ENCODE measurements at places on chromosomes 3 and 15.

DNA sequence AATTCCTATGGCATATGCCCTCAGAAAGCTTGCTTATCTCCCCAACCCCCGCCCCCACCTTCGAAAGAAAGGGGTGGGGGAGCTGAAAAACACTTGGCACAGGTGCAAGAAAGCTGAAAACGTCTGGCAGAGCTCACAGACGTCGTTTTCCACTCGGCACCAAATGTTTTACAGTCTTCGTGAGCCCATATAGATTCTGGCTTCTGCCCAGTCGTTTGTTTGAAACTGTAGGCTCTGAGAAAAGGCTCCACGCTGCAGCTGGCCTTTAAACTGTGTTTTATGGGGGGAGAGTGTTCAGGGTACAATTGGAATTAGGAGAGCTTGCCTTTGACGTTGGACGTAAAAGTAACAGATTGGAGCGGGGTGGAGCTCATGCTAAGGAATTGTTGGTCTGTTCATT lies 130.3 kb downstream of the MDFIC2 start:
- no peak for DNase-seq

- no peak for DNase-seq
These were observed 40.6 kb upstream of the SLC9A9 start for GRCh38 chr3:143888846-143889245.

GRCh38 chr3:15015456-15015855 lies 49.7 kb downstream of the MRPS25 start:
- no peak for DNase-seq

- no peak for DNase-seq
These were observed 56.0 kb upstream of the LINGO1 start for GRCh38 chr15:77688693-77689092.

- DNase-seq, result no peak
These were observed 90.8 kb downstream of the DPH6 start for GRCh38 chr15:35455201-35455600.

GRCh38 chr15:51924156-51925068 lies 47.2 kb downstream of the LEO1 start:
- DNase-seq, result no peak

GRCh38 chr15:42140383-42141070 lies 15.9 kb downstream of the PLA2G4F start:
- no peak for DNase-seq
